ENCODE measurements at places on chromosomes 6 and 20.

GRCh38 chr6:109237077-109237985, 142.0 kb downstream of the CEP57L1 start:
- no peak for DNase-seq

GRCh38 chr6:158257781-158258180, 54.5 kb upstream of the TULP4 start:
- DNase-seq: no peak

DNA sequence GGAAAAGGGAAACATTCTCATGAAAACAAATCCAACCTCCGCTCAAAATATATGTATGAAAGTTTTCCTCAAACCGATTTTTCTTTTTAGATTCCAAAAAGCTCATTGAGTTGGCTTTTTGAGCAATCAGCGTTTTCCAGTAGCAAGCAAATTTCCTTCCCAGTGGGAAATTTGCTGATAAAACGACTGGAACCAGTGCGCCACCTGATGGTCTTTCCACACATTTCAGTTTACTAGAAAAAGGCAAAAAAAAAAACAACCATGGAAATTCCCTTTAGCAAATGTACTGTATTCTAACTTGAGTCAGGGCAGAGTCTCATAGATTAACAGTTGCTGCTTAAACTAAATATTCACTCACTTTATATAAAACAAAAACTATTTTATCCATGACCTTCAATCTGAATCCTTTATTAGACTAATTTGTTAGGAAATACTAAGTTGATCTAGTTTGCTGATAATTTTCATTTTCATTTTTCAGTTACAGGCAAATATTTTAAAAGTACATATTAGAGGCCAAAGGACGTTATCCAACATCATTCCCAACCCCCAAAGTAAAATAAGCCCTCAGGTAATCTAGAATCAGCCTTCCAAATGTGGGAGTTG, 271.5 kb downstream of the FOXA2 start:
- DNase-seq: no peak

- no peak for DNase-seq
These were observed 72.2 kb downstream of the RIN2 start for GRCh38 chr20:19830211-19830785.

DNA sequence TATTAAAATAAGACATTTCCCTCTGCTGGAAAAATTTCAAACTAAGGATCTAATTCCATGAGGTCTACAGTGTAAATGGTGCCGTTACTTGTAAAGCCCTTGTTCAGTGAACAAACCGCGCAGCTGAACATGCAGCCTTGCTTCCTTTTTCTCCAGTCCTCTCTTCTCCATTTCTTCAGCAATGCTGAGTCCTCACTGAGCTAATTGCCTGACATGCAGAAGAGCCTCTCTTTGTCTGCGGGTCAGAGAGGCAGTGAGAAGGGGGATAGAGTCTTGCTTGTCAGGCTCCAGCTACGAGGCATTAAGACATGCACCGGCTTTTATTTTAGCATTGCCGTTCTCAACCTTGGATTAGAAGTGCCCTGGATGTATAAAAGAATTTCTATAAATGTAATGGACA, 25.7 kb downstream of the ZDHHC14 start:
- DNase-seq: no peak
